ENCODE measurements at places on chromosomes 7 and 10.
A peak's percentile ranks its signal among the peaks of the same experiment; 100 is the strongest.

DNA sequence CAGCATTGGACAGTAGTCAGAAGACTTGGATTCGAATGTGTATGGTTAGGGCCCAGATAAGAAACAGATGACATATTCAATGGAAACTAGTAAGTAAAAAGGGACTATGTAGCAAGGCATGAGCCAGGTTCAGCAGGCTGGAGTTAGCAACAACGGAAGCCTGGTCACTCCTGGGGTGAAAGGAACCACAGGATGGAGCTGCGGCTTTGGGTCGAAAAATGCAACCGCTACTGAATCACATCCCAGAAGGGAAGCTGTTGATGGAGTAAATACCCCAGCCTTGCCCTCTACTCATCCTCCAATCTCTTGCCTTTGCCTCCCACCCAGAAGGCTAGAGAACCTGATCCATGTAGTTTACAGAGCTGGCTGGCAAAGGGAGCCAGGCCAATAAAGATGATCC, 37.5 kb upstream of the EGR2 start:
- DNase-seq = no peak

GRCh38 chr10:17617031-17617911, at the start of gene HACD1:
Gene HACD1 (minus strand): TSS chr10:17617374. CDS start chr10:17617339, 35 bp downstream.
- DNase-seq = peak; percentile 73

DNA sequence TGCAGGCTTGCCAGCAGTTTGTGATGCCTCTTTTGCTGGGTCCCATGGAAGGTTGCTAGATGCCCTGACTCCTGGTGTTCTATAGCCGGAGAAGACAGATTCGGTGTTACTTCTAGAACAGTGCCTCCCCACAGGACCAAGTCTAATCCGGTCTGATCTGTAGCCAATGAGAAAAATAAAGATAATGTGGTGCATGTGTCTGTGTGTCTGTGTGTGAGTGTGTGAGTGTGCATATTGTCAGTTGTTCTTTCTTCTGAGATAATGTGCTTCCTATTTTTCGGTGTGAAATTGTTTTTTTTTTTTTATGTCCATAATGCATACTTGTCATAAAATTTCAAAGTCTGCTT, 29.7 kb upstream of the ZNRF2 start:
- DNase-seq = no peak

DNA sequence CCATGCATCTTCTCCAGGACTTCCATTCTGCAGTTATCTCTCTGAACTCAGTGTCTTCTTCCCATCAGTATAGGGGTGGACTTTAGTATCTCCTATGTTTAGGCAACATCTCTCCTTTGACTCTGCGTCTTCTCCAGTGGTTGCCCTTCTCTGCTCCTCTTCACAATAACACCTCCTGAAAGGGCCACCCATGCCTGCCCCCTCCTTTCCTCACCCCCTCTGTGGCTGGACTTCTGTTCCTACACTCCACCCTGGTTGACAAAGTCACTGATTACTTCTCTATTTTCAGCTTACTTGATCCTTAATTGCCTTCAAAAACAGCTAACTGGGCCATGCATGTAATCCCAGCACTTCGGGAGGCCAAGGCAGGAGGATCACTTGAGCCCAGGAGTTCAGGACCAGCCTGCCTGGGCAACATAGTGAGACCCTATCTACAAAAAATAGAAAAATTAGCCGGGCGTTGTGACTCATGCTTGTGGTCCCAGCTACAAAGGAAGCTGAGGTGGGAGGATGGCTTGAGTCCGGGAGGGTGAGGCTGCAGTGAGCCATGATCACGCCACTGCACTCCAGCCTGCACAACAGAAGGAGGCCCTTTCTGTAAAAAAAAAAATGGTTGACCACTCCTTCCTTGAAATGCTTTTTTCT, 13.7 kb downstream of the SRGN start:
- peak; percentile 11 for DNase-seq

DNA sequence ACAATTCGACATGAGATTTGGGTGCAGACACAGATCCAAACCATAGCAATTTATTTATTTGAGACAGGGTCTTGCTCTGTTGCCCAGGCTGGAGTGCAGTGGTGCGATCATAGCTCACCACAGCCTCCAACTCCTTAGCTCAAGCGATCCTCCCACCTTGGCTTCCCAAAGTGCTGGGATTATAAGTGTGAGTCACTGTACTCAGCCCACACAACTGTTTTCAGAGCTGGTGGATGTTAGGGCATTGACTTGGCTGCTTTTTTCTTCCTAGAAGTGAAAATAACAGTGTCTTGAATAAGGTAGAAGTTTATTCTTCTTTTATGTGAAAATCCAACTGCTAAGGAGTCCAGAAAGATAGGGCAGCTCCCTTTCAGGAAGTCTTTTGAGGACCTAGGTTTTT, 132.1 kb downstream of the CCDC3 start:
- no peak for DNase-seq

GRCh38 chr10:96511044-96511945, 2.4 kb downstream of the TLL2 start:
- DNase-seq = peak; percentile 15

- DNase-seq = no peak
Measured at GRCh38 chr10:95831076-95831475, 75.1 kb downstream of the ENTPD1 start.

- no peak for DNase-seq
Measured at GRCh38 chr10:68559841-68560185, 324 bp upstream of the TET1 start.

- DNase-seq = no peak
Measured at GRCh38 chr7:139078911-139079310, 30.6 kb downstream of the ZC3HAV1 start.

DNA sequence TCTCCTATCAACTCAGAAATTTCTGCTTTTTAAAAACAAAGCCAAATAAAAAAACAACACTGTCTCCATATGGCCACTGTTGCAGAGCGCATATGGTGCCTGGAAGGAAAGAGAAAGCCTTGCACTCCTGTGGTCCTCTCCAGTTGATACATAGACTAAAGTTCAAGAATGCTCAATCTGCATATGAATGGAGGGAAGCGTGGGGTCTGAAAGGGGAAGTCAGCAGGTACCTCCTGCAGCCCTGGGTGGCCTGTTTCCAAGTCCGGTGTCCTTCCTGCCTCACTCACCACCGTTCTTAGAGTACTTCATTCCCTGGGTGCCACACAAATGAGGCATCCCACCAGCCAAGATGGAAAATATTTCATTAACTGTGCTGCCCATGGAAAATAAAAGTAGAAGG, 138.3 kb upstream of the PALS2 start:
- no peak for DNase-seq

DNA sequence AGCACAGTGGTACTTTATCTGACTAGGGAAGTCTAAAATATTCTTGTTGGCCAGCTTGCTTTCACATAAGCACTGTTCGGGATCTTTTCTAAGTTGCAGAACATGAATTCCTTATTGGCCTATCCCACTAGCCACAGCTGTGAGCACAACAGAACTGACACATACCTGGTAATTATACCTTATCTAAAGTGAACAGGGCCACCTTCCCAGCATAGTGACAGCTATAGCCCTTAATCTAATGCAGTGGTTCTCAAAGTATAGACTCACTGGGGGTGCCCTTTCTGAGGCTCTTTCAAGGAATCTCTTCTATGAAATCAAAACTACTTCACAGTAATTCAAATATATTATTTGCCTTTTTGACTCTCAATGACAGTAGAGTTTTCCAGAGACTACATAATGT, 184.7 kb upstream of the KAT6B start:
- no peak for DNase-seq

- DNase-seq = no peak
Measured at GRCh38 chr7:1026721-1027161, 17.6 kb upstream of the GPR146 start.

DNA sequence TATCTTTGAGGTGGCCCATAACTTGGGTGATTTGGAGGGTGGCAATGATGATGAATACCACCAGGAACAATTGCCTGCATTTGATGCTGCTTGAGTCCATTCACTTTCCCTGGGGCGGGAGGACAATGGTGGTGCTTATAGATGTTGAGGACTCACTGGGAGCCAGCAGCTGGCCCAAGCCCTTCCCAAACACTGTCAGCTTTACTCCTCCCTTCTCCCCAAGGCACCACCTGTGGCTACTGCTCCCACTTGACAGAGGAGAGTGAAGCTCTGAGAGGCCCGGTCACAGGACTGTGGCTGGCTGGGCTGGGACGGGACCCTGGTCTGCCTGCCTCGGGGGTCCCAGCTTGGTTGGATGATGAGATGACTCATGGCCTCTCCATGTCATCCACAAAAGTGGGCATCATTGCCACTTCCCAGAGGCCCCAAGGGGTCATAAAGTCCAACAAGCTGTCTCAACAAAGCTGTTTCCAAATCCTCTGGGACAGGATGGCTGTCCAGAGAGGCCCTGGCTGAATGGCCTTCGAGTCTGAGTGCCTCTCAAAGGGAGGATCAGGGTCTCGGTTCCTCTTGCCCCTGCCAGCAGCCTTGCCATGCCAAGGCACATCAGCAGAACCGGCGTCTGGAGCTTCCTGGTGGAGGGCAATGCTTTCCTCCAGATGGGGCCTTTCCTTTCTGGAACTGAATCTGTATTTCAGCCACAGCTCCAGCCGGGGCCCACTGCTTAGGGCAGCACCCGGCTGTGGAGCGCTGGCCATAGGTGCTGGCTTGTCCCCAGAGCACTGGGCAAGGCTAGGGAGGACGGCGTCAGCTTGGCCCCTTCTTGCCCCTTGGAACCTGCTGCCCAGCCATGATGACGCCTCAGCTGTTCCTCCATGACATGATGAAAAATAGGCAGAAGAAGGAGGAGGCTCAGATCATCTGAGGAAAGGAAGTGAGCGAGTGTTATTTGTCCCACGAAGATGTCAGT, 47.0 kb upstream of the PLEKHA1 start:
- DNase-seq = no peak

DNA sequence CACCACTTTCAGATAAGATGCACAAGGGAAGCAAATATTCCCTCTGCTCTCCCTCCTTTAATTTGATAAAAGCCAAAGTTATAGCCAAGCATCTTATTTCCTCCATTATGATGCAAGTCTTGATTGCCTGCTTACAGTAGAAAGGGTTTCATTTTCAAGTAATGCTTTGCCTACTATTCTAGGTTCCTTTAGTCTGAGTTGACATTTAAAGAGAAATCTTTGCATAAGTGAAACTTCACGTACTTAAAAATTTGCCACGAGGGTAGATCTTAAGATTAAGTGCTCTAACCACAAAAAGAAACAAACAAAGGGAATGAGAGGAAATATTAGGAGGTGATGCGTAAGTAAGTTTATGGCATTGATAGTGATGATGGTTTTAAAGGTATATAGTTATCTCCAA, 78.1 kb upstream of the VWDE start:
- no peak for DNase-seq

GRCh38 chr7:55570218-55570873, 2.0 kb downstream of the VOPP1 start:
- DNase-seq = peak; percentile 61

GRCh38 chr10:61342858-61343572, 110.2 kb downstream of the TMEM26 start:
- DNase-seq = no peak

- DNase-seq = peak; percentile 100
Measured at GRCh38 chr10:24344279-24344678, 135.3 kb downstream of the KIAA1217 start.

Measured in fibroblast of skin of abdomen (primary cell).